ENCODE measurements at places on chromosomes 6 and 20.

- DNase-seq, result no peak
These were observed 82.3 kb upstream of the RIPOR2 start for GRCh38 chr6:25017932-25018567.

GRCh38 chr6:4270001-4270400 lies 134.6 kb upstream of the ECI2 start:
- DNase-seq, result no peak

DNA sequence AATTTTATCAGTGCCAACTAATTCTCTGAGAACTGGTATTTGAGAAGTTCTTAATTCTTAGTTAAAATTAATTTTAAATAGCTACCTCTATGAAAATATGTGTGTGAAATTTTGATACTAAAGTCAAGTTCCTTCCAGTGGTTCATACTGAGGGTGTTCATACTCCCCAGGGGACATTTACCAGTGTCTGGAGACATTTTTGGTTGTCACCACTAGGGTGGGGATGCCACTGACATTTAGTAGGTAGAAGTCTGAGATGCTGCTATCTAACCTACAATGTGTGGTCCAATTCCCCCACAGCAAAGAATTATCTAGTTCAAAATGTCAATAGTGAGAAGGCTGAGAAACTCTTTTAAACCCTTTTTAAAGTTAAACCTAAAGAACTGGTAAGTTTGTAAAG lies 463.8 kb downstream of the ADGRB3 start:
- DNase-seq, result no peak

- no peak for DNase-seq
These were observed 2.4 kb upstream of the PKHD1 start for GRCh38 chr6:52089758-52090348.

DNA sequence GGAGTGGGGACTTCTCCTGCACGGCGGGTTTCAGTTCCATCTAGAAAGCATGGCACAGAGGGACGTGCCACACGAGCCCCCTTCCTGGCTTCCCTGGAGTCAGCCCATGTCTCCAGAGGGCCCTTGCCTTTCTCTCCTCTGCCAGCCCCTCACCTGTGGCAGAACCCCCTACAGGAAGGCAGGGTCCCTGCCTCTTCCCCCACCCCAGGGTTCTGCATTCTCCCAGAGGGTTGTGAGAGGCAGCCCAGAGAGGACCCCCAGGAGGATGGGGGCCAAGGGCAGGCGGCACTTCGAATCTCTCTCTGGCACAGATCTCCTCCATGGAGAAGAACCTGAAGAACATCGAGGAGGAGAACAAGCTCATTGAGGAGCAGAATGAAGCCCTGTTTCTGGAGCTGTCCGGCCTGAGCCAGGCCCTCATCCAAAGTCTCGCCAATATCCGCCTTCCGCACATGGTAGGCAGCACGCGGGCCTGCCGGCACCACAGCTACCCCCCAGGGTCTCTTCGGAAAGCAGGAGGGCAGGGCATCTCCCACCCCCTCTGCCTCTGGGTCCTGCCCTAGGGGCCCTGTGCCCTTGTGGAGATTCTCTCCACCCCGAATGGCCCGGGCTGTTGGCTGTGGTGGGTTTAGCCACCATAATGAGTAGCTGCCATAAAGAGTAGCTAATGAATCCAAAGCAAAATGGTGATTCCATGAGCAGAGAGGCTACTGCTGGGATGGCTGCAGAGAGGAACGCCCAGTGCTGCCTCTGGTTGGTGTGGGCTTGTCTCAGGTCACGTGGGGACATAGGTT lies 15.9 kb upstream of the PCMTD2 start:
- DNase-seq, result no peak

- no peak for DNase-seq
These were observed 1.3 kb downstream of the MCUR1 start for GRCh38 chr6:13813026-13813425.

DNA sequence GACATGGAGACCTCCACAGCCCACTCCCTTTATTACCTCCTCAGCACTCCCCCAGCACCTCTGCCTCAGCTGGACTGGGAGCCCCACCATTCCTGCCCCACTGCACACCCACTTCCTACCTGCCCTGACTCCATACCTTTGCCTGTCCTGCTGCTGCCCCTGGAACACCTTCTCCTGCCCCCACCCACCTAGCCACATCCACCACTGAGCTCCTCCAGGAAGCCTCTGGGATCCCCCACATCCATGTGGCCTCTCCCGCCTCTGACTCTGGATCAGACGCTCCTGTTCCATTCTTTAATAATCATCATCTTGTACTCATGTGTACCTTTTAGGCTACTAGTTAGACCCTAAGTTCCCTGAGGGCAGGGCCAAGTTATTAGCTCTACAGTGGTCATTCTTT lies 2.2 kb upstream of the SDCBP2 start:
- DNase-seq, result no peak

GRCh38 chr6:147508042-147508865 lies at the start of gene SAMD5:
Gene SAMD5 (plus strand): TSS chr6:147508690. CDS start chr6:147508929, 239 bp downstream.
- peak; percentile 31 for DNase-seq

GRCh38 chr6:85186546-85187175 lies 263.2 kb upstream of the NT5E start:
- peak; percentile 54 for DNase-seq

GRCh38 chr6:41881506-41881905 lies 13.7 kb downstream of the USP49 start:
- DNase-seq, result no peak

GRCh38 chr6:3090013-3090412 lies 21.7 kb downstream of the RIPK1 start:
- no peak for DNase-seq

GRCh38 chr6:53070806-53071205 lies 5.6 kb downstream of the FBXO9 start:
- DNase-seq, result no peak

DNA sequence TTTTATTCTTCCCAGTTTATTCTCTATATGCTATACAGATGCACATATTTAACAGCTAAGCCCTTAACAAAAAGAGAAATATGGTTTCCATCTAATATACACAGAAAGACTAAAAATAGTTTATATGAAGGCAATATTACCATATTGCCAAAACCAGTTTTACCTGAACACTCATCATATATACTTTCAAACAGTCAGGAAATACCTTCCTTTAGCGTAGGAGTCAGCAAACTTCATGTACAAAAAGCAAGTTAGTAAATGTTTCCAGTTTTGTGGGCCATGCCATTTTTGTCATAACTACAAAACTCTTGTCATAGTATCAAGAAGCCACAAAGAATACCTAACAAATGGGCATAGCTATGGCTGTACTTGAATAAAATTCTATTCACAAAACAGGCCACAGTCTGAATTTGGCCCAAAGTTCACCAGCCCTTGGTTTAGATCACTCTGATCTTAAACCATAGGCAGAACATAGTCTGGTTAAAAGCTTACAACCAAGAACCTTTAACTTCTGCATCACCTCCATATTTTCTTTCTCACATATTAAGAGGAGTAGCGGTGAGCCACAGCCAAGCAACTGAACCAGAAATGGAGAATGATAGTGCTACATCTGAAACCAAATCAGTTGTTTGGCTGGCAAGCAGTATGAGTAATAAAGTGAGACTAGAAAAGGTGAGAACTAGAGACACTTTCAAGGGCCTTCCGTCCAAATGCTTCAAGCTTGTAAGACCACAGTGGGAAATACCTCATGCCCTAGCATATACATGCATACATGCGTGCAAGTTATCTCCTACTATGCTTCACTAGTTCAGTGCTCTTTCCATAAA lies 116.6 kb downstream of the PTPRK start:
- DNase-seq, result no peak

GRCh38 chr20:11852811-11853210 lies 64.9 kb upstream of the BTBD3 start:
- DNase-seq, result no peak

GRCh38 chr20:62352402-62353288 lies 14.5 kb downstream of the LAMA5 start:
- no peak for DNase-seq

GRCh38 chr20:4322499-4322898 lies 307.1 kb upstream of the RNF24 start:
- no peak for DNase-seq

GRCh38 chr6:89562093-89562973 lies 76.2 kb downstream of the LYRM2 start:
- DNase-seq, result no peak
